ENCODE measurements at places on chromosomes 12 and 14.
A peak's percentile ranks its signal among the peaks of the same experiment; 100 is the strongest.

GRCh38 chr12:46610754-46611153, 215.0 kb downstream of the SLC38A4 start:
- DNase-seq = no peak

GRCh38 chr14:92501891-92502351, 11.7 kb upstream of the RIN3 start:
- DNase-seq = no peak

DNA sequence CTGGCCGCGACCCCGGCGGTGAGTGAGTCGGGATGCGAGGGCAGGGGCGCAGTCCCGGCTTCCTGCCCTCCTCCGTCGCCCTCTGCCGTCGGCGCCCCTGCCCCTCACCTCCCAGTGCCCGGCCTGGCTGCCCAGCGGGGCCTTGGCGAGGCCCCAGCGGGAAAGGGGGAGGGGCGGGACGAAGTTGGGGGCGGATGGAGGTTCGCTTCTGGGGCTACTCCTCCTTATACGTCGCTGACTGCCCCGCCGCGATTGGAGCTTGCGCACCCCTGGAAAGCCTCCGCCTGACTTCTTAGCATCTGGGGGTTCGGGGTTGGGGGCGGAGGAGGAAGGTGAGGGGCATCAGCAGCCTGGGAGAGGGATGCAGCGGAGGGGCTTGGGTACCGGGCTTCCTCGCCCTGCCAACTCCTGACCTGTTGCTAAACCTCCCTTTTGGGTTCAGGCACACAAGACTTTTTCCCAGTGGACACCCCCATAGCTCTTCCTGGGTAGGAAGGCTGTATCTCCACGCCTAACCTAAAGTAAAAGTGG, 406 bp downstream of the TMEM263 start:
- peak; percentile 73 for DNase-seq

DNA sequence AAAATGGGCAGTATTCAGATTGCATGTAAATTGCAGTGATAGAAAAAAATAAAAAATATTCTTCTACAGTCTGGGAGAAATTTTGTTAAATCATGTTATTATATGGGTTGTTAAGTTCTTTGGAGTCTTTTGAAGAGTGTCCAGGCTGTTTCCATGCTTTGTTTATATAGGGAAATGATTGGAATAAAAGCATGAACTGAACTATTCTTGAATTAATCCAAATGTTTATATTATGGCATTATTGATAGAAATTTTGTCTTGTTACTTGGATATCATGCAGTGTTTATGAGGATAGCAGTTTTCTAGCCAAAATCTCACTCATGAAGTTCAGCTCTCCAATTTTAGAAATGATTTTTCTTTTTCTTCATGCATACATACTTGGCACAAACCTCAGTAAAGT, 108.2 kb upstream of the NAV3 start:
- DNase-seq = no peak

GRCh38 chr12:47889040-47889439, 15.8 kb downstream of the VDR start:
- DNase-seq = no peak

DNA sequence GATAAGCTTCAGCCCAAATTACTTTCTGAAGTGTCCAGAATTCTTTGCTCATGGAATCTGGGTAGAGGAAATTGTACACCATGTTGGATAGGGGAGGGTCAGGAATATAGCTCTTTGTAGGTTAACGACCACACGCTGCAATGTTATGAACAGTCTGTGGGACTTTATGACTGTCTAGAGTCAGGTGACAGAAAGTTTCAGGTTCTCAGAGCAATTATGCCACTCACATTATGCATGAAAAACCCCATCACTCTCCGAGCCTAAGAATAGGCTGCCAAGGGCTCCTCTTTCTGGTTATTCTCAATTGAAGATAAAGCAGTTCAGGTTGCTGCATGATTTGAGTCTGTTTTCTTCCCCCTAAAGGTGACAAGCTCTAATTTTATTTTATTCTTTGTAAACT, 430.9 kb downstream of the ATP23 start:
- no peak for DNase-seq

- no peak for DNase-seq
Measured at GRCh38 chr12:130715150-130715997, 725 bp downstream of the RIMBP2 start.

DNA sequence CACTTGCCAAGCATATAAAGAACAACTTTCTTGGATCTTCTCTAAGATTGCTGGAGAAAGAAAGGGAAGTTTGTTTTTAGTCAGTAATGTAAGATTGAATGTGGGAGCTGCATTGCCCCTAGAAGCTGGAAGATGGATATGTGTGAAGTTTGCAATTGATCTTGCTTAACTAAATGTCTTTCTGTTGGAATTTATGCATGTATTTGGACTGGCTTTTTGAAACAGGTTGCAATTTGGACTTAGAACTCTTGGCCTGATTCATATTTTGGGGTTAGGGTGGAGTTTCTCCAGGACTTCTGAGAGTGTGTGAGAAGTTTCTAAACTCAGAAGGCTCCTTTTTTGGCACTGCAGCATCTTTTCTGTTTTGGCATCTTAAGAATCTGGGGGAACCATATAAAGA, 26.4 kb downstream of the IFT43 start:
- no peak for DNase-seq

GRCh38 chr12:64894827-64895475, 70.5 kb downstream of the TBC1D30 start:
- DNase-seq = no peak

DNA sequence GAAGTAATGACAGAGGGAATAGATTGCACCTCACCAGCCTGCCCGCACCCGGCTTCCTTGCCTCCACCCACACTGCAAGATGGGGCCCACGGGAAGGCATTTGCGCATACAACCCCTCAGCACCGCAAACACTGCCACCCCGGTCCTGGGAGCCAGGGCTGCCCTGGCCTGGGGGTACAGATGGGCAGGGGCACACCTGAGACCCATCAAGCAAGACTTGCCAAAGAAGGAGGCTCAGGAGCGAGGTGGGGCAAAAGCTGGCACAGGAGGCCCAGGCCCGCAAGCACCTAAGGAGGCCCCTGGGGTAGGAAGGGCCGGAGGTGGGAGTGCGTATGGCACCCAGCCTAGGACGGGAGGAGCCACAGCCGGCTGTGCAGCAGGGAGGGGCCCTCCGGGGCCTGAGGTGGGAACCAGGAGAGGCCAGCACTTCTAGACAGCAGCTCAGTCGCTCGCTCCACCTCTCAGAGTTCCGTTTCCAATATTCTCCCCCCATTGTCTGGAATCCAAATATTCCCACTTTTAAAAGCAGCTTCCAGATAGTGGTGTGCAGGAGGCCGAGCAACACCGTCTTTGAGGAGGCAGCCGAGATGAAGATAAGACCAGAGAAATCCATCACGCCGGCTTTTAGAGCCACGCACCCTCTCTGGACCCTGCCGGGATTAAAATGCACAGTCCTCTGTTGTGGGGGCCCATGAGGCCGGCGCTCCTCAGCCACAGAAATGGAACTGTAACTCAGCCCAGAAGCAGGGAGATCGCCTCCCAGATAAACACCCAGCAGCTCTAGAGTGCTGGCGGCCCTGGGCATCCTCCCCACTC, 12.2 kb upstream of the C14orf180 start:
- no peak for DNase-seq

GRCh38 chr14:60720962-60721325, 3.2 kb downstream of the SIX4 start:
- no peak for DNase-seq

DNA sequence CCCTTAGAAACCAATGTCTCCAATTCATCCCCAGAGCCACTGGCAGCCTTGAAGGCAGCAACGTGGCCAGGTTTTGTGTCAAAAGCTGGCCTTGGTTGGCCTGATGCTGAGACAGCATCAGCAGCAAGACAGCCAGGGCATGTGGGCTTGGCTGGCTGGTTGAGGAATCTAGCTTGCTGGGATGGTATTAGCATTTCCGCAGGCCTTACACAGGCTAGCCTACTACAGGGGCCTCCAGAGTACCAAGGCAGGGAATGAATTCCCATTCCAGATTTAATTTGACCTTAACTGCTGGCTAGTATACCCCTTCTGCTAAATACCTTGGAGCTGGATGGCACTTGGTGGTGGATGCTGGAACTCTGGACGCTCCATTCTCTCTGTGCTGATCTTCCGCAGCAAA, 15.8 kb downstream of the NGDN start:
- no peak for DNase-seq

GRCh38 chr12:121524196-121524916, 56.5 kb downstream of the KDM2B start:
- DNase-seq = no peak

DNA sequence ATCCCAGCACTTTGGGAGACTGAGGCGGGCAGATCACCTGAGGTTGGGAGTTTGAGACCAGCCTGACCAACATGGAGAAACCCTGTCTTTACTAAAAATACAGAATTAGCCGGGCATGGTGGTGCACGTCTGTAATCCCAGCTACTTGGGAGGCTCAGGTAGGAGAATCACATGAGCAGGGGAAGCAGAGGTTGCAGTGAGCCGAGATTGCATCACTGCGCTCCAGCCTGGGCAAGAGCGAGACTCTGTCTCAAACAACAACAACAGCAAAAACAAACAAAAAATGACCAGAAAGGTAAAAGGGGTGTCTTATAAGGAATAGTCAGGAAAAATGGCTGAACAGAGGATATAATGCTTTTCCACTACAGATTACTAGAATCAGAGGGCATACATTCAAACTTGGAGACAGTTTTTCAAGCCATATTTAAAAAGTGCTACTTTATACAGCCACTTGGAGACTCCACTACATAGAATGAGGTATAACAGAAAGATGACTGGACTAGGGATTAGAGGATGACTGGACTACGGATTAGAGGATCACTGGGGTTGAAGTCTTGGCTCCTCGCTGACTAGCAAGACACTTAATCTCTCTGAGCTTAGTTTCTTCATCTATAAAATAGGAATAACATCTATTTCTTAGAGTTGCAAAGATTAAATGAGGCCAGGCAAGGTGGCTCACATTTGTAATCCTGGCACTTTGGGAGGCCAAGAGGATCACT, 4.9 kb upstream of the CS start:
- DNase-seq = no peak

GRCh38 chr12:27554421-27555186, 30.6 kb downstream of the PPFIBP1 start:
- no peak for DNase-seq

DNA sequence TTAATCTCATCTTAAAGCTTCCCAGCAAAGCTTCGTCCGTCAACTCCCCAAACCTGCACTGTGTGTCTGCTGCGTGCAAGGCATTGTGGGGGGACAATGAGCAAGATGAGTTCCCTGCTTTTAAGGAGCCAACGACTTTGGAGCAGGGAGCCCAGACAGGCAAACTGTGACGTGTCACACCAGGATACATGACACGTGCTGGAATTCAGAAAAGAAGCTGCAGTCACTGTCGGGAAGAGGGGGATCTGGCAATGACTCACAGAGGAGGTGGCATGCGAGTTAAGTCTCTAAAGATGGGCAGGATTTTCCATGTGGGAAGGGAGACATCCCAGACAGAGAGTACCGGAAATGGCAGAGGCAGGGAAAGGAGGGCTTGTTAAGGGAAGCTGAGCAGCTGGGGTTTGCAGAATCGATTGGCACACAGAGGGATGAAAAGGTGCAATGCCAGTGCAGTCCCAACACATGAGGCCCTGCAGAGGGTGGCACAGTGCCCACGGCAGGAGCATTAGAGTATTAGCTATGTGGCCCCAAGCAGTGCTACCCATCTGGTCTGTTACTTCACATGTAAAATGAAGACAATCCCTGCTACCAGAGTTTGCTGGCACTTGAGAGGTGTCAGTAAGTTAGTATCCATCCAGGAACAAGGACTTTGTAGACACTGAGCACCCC, 52.9 kb downstream of the SETD3 start:
- no peak for DNase-seq

GRCh38 chr14:88322504-88323085, 474 bp downstream of the KCNK10 start:
- DNase-seq = no peak

DNA sequence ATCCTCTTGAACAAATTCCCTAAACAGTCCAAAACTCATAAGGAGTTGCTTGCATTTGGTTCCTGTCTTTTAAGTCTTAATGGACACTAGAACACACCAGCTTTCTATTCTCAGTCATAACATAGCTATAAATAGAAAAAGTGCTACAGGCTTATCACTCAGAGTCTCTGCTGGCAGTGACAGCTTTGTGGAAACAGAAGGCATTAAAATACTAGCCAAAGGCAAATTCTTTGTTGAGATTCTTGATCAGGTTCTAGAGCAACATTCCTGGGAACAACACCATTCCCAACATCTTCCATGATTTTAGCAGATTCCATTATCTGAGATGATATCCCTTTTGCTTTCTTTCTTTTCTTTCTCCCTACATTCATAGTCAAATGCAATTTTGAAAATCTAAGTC, 207.7 kb upstream of the PLEKHG7 start:
- no peak for DNase-seq

DNA sequence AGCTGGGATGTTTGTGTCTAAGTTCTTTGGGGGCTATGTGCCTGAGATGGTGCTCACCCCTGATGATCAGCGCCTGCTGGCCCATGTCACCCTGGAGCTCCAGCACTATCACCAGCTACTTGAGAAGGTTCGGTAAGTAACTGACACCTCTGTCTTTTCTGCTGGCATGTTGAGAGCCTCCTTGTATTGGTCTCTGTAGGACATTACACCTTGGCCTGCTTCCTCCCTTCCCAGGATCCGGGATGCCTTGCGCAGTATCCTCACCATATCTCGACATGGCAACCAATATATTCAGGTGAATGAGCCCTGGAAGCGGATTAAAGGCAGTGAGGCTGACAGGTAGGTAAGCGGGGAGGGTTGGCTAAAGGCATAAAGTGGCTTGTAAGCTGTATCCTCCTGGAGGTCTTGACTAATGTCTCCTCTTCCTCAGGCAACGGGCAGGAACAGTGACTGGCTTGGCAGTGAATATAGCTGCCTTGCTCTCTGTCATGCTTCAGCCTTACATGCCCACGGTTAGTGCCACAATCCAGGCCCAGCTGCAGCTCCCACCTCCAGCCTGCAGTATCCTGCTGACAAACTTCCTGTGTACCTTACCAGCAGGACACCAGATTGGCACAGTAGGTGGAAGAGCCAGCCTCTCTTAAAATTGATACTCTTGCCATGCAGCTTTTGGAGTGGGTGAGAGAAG, 5.5 kb downstream of the DDIT3 start:
- no peak for DNase-seq

GRCh38 chr14:60184146-60184904, 19.1 kb upstream of the DHRS7 start:
- peak; percentile 36 for DNase-seq

All from Calu3 (cell line).